ENCODE measurements at places on chromosomes 3 and 15.

DNA sequence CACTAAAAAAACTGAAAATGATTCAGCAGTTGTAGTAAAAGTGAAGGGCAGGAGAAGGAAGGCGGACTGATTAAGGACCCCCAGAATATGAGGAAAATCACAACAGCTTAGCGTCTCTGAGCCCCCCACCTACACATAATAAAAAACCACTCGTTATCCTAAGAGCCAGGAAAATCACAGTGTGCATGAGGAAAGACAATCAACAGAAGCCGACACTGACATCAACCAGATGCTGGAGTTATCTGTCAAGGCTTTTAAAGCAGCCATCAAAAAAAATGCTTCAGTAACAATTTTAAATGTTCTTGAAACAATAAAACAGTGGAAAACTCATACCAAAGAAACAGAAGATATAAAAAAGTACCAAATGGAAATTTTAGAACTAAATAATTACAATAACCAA is 9.7 kb upstream of the CXCR6 start:
- no peak for DNase-seq

DNA sequence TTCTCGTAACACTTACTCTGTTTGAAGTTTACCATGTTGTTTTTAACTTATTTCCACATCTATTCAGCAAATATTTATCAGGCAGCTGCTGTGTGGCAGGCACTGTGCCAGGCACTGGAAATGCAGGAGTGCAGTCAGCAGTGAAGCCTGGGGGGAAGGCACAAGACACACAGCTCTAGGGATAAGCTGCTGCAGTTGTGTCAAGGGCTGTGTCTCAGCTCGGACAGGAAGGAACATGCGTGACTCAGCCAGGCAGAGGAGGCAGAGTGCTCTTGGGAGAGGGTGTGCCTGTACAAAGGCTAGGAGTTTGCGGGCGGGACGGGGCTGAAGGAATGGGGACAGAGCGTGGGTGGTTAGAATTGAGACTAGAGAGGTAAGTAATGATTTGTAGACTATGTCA is 24.7 kb downstream of the LYSMD4 start:
- DNase-seq: no peak

GRCh38 chr15:57676585-57676984 is 29.9 kb upstream of the POLR2M start:
- no peak for DNase-seq

- no peak for DNase-seq
Measured at GRCh38 chr3:153142961-153143360, 19.1 kb upstream of the RAP2B start.

GRCh38 chr3:76387000-76387399 is 601.7 kb upstream of the ZNF717 start:
- no peak for DNase-seq

- DNase-seq: peak; percentile 72
Measured at GRCh38 chr15:45634432-45635190, at the start of gene SQOR. Gene SQOR (plus strand): TSS chr15:45635029. CDS start chr15:45658924, 23,895 bp downstream.

GRCh38 chr3:111737706-111738086 is 121.4 kb upstream of the PHLDB2 start:
- no peak for DNase-seq

DNA sequence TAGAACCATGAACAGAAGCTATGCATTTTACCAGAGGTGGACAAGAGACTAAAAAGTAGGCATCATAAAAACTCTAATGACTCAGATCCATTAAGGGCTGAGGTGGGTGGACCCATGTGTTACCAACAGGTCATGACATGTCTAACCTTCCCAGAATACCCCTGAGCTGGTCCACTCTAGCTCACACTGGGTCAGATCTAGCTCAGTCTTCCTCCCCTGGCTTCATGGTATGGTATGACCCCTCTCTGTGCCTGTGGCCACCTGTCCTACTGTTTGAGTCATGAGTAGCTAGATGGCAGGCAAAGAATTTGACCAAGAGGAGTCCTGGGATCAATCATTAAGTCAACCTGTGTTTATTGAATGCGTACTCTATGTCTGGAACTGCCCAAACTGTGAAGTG is 340.4 kb downstream of the EPHB1 start:
- no peak for DNase-seq

DNA sequence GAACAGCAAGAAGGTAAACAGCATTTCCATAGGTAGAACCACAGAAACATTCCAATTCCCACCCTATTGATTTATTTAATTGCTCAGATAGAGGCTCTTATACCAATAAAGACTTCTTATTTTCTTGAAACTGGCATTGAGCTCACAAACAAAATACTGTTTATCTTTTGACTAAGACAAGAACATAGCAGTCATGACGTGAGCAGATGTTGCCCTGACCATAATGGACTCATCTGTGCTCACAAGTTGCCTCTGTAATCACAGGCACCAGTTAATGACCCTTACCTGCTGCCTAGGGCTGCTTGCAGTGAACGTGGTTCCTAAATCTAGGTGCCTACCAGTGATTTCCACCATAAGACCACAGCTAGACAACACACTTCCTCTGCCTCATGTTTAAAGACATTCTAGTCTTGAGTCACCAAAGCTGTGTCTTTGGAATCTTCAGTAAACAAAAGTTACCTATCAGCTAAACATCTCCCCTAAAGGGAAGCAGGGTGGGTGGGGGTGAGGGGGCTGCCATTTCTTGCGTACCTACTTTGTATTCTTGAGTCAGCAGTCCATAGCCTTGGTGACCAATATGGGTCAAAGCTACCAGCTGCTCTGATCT is 2.1 kb downstream of the FYCO1 start:
- DNase-seq: peak; percentile 55

DNA sequence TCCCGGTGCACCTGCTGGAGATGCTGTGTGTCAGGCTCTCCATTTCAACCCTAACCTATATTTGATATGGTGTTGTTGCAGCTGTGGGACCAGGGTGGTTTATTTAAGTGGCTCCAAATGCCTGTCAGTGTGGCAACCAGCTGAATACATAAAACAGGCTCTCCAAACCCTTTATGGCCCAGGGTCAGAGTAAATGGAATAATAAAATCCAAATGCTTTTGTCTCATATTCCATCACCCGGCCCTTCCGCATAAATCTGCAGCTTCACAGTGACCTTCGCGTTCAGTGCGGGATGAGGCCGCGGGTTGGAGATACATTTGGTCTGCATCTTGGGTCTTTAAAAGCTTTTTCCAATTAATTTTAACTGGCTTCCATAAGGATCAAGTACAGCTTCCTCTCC is 382.1 kb upstream of the NR2F2 start:
- no peak for DNase-seq

GRCh38 chr3:124774327-124774718 is 44.1 kb downstream of the UMPS start:
- DNase-seq: no peak

DNA sequence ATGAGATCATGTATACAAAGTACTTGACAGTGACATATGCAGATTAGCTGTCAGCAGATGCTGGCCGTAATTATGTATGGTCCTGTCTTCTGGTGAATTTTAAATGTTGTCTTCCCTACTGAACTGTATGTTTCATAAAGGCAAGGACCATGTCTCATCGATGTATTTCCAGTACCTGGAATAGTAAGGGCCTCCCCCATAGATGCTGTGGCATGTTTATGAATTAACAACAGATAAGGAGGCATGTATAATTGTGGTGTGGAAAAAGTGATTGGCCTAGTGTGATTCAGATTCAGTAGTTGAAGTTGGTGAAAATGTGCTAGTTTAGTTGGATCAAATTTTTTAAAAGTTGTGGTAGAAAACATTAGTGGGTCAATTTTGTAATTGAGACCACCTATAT is 202.7 kb upstream of the SLC2A2 start:
- no peak for DNase-seq

DNA sequence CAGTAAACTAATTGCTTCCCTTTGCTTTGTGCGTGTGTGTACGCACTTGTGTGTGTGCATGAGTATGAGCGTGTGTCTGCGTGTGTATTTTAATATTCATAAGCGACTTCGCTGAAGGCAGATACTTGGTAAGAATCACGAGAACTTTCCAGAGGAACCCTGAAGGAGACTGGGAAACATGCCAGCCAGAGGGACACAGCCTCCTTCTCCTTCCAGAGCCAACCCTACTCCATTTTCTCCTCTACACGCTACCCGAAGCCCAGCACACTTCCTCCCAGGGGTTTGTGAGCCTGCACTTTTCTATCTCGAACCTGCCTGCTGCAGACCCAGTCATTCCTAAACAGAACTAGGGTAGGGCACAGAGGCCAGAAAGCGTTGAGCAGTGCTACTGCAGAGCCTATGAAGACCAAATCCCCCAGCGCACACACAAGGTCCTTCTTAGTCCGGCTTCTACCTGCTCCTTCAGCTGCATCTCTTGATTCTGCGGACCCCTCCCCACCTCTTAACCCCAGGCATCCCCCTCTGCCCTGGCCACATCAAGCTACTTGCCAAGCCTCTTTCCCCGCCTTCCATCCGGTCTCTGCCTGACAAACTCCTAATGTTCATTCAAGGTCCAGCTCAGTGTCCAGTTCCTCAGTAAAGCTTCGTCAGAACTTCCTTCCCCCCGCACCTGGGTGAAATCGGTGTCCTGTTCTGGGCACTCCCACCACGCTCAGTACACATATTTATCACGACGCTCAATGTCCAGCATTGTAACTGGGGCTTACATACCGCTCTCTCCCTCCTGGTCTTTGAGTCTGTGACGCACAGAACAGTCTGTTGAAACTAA is 191.8 kb downstream of the FAM43A start:
- DNase-seq: no peak

GRCh38 chr3:149936812-149937230 is 33.9 kb downstream of the PFN2 start:
- DNase-seq: peak; percentile 62

All from CD4-positive, alpha-beta T cell treated with Interleukin-10 for 1 hour (primary cell).